ENCODE measurements at places on chromosomes 6 and 20. TPM values are rescaled to one million over a fixed set of nuclear protein-coding genes. Genes with fewer than 3 reads are reported as not detected.

- no peak for DNase-seq
Measured at GRCh38 chr20:53907968-53908751, 162.2 kb downstream of the BCAS1 start.

DNA sequence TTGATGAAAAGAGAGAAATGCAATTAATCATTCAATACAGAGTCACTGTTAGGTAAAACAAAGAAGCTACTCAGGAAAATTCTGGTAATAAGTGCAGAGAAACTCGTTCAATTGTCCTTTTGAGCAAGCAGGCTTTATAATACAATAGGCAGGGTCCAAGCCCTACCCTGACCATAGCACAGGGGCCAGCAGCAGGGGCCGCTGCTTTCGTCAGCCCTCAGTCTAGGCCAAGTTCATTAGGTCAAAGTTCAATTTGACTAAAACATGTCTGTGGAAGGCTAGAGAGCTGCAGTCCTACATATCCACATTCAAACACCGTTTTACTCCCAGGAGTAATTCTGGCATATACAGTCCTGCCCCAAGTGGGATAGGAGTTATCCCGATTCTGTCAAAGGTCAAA, 94.6 kb downstream of the BCAS1 start:
- no peak for DNase-seq

DNA sequence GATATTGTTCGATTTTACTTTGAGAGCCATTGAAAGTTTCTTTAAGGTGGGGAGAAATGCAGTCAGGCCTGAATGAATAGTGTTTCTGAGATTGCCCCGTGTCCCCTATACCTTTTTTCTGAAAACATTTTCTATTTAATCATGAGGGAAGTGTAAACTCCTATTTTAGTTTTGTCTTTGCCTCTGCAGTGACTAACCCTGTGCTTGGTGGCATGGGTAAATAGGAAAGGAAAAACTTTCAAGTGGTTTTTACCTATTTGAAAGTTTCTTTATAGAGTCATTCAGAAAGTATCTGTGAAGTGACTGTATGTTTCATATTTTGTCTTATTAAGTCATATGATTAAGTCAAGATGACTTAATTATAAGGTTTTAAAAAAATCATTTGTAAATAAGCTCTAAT, 14.5 kb downstream of the SNRNP48 start:
- DNase-seq: no peak

RBM24 gene
- not detected for total RNA-seq

EEF1A2 gene
- 0.80 TPM for total RNA-seq

- DNase-seq: peak; percentile 21
Measured at GRCh38 chr20:46512943-46513844, at the start of gene ZNF334. ZNF334 (minus strand) TSS chr20:46513559; CDS start chr20:46512102, 1,457 bp downstream.

DNA sequence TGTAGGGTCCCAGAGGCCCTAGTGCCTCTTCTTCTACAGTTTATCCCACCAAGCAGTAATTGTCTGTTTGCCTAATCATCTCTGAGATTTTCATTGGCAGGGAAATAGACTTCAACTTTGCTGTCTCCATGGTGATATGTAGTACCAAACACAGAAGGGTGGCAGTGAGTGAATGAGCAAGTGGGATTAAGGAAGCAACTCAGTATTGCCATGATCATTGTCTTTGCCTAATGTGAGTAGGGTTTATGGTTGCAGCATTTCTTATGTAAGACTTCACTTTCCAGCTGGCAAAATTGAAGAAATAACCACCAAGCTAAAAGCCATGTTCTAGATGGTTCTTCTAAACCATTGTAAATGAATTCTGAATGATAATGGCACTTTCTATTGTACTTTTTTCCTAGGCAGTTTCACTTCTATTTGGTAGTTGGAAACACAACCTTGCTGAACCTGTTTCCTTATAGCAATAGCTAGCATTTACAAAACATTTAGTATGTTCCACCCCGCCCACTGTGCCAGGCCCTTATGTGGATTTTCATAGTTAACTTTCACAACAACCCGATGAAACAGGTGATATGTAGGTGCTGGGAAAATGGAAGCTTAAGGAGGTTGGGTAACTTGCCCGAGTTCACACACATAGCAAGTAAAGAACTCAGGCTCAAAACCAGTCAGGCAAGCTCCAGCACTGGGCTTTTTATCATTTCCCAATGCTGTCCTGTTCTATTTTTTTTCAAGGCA, 32.0 kb downstream of the ZC2HC1B start:
- DNase-seq: no peak

CYP21A2 gene
- total RNA-seq: 0.36 TPM

TTLL9 gene
- total RNA-seq: not detected

DNA sequence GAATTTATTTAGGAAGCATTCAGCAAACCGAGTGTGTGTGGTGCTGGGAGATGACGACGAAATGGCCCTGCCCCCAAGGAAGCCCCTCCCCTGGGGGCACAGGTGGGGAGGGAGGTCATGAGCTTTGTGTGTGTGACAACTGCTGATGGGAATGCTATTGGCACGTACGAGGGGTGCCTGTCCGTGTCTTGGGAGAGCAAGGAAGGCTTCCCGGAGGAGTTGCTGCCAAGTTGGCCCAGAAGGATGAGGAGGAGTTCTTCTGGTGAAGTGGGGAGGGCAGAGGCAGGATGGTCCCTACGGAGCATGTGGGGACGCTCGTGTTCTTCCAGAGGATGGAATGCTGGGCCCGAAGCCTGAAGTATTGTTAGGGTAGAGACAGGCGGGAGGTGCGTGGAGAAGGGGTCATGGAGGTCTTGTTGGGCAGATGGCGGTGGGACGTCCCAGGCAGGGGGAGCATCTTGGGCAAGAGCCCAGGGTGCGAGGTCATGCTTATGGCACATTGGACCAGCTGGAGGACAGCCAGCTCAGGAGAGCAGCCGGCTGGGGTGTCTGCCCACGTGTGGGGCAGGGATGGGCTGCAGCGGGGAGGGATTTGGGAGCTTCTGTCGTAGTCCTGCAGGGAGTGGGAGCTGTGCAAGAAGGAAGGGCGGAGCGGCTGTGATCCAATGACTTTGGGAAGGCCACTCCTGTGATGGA, 46.1 kb downstream of the SYNJ2 start:
- DNase-seq: no peak

GRCh38 chr6:106155219-106155830, 69.2 kb downstream of the PRDM1 start:
- DNase-seq: no peak

- DNase-seq: no peak
Measured at GRCh38 chr6:45326698-45327417, 1.3 kb upstream of the RUNX2 start.

RAMACL gene
- total RNA-seq: 0.29 TPM

DNA sequence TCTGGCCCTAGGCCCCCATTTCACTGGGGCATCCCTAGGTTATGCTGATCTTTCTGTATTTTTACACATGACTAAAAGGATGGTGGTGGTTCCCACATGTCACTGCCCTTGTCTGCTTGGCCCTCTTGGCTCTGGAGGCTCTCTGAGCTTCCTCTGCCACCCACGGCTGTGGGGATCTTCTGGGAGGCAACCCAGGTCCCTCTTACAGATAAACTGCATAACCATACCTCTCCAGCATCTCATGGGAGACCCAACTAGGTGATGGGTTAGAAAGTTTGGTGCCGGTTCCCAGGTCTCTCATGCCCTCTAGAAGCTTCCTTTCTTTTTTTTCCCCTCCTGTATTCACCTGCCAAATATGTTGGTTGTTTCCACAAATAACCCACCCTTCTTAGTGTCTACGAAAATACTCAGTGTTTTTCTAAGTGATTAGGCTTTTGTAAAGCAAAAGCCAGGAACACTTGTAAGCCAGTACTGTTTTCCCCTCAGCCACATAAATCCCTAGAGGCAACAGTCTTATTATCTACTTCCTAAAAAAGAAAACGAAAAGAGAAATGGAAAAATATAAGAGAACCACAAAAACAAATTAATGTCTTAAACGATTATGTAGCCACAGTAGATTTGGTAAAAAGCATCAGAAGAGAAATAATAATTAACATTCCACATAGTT, 71.7 kb upstream of the SMLR1 start:
- DNase-seq: no peak

DNA sequence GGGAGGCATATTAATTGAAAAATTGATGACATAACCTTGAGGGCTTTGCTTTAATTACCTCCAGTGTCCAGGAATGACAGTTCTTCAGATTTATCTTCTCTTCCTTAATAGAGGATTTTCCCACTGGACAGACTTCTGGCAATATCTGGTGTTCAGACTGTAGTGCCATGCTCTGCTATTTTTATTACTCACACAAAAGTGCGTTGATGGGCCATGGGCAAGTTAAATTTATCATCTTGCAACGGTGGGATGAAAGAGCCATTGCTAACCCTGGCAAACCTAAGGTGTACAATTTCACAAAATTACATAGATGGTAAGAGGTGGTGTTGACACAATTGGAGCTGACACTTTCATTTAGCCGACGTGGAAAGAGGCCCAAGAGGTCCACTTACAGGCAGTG, 253.7 kb upstream of the PLCB4 start:
- DNase-seq: no peak

GRCh38 chr6:98777762-98778161, 56.6 kb upstream of the POU3F2 start:
- no peak for DNase-seq

- DNase-seq: no peak
Measured at GRCh38 chr6:20708367-20709124, 174.3 kb downstream of the CDKAL1 start.

TPX2 gene
- total RNA-seq: 54.4 TPM

DNA sequence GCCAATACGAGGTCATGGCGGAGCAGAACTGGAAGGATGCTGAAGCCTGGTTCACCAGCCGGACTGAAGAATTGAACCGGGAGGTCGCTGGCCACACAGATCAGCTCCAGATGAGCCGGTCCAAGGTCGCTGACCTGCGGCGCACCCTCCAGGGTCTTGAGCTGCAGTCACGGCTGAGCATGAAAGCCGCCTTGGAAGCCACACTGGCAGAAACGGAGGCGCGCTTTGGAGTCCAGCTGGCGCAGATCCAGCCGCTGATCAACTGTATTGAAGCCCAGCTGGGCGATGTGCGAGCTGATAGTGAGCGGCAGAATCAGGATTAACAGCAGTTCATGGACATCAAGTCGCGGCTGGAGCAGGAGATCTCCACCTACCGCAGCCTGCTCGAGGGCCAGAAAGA, 296.9 kb downstream of the OGFRL1 start:
- DNase-seq: no peak

POU3F2 gene
- total RNA-seq: not detected

GRCh38 chr6:48775157-48775556, 664.2 kb upstream of the PTCHD4 start:
- no peak for DNase-seq
